ENCODE measurements at places on chromosomes 12 and 14.

GRCh38 chr12:5665615-5666014 lies 233.7 kb downstream of the NTF3 start:
- DNase-seq = no peak

- no peak for DNase-seq
Observed at GRCh38 chr12:69821456-69822159, 3.4 kb upstream of the MYRFL start.

GRCh38 chr14:55127460-55127951 lies 1.5 kb upstream of the LGALS3 start:
- DNase-seq = no peak

DNA sequence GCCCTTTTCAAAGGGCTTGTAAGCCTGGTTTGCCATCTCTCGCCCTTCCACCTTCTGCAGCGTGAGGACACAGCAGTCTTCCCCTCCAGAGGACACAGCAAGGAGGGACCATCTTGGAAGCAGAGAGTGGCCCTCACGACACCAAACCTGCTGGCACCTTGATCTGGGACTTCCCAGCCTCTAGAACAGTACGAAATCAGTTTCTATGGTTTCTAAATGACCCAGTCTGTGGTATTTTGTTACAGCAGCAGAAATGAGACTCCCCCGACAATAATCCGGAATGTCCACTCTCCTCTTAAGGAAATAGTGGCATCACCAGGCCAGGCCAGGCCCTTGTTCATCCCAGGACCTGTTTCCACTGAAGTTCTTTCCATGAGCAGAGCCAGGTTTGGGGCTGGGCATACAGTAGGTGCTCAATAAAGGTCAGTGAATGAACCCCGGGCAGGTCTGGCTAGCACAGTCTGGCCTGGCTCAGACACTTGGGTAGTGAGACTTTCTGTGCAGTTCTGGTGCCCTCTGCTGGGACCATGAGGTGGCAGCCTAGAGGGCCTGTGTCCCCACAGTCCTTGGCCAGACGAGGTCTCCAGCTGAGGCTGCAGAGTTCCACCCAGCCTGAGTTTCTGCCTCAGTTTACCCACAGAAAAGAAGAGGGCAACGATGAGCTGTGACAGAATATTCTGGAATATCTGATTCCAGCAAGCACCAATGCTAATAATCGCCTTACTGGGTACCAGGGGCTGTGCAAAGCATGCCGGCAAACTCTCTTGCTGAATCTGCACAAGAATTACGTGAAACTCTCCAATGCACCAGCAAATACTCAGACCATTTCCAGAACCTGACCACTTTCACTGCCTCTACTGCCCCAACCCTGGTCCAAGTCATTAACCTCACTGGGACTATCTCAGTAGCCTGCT lies 14.0 kb downstream of the ABCB9 start:
- peak; percentile 77 for DNase-seq

GRCh38 chr12:29082522-29082921 lies 66.6 kb upstream of the FAR2 start:
- DNase-seq = no peak

All from anterior cingulate cortex (tissue), 58 donors.